ENCODE measurements at places on chromosomes 4 and X.

DNA sequence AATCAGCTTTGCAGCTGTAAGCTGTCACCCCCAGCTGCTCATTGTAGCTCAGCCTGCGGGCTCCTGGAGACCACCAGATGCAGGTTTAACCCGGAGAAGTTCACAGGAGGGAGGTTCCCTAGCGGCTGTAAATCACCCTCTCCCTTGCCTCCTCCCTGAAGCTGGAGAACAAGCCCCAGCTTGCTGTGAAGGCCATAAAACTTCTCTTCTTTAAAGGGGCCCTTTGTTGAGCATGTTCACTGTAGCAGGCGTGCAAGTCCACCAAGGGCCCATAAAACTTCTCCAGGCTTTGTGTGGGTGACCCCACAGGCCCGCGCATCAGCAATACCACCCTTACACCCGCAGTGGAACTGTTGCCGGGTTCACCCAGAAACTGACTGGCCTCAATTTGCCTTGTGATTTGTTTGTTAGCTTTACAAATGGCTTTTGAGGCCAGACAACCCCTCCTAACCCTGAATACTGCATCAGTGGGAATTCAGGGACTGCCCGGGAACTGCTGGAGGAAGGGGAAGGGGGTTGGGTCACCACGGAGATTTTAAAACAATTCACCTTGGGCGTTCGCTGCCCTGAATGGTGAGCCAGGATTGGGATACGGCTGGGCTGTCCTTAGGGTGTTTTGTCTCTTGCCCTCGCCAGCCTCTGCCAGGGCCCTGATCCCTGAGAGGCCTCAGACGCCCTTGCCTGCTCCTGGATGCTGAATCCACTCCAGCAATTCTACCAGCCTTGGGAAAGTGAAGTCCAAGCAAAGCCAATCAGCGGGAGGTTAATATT lies 49.5 kb upstream of the ATP6AP2 start:
- DNase-seq = no peak

DNA sequence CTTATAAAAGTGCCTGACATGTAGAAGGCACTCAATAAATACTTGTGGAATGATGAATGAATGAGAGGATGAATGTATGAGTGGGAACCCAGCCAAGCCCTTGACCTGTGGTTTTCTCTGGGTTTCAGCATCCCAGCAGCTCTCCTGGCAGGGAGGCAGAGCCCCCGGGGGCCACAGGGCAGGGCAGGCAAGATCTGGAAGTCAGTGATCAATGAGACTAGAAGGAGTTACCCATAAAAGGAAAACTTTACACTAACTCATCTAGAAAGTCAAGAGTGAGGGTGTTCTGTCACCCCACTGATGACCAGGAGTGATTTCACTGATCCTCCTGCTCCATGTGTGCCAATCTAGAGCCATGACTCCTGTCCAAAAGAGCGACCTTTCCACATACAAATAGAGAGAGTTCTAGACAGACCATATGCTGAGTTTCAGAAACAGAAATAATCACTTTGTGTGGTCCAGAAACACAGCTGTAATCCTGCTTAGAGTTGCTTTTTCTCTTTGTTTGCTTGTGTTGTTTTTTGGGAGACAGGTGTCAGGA lies 37.4 kb downstream of the MGARP start:
- DNase-seq = no peak

DNA sequence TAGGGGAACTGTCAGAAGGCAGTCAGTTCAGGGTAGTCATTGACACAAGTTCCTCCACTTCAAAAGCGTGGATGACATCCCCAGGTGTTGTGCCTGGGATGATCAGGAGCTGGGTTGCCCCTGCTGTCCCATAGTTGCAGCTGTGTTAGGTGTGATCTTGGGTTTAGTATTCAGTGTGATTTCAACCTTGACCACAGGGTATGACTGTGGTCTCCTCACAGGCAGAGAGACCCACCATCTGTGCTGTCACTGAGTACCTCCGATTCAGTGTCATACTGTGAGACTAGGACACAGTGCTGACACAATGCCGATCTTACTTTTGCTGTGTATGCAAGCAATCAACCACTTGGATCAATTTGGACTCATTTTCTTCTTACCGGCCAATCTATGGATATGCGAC lies 25.2 kb downstream of the FOXR2 start:
- DNase-seq = no peak

- DNase-seq = peak; percentile 83
Observed at GRCh38 chr4:110970642-110971041, 347.8 kb upstream of the PITX2 start.

DNA sequence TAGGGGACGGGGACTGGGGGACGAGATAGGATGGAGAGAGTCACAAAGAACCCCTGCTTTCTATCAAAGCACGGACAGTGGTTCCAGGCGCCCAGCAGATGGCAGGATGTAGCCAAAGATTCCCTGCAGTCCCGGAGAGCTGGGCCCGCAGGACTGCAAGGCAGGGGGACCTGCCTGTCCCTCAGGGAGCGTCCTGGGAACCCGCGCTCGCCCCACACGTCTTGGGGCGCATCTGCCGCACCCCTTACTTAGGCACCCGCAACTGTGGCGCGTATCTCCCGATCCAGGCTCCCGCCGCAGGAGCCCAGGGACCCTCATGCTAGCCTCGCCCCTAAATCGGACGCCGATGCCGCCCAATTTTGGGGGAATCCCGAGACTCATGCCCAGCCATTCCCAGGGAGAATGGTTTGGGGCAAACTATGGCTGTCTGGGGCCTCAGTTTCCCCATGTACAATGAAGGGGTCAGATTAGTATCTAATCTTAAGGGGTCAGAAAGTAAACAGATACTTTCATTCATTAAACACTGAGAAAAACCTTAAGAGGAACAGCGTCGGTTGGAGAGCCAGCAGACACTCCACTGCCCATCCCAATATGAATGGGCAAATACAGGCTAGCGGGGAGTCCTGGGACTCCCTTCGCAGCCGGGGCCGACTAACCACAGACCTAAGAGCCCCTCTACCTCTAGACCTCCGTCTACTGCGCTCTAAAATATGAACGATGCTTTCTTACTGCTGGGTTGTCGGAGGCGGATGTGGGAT lies 581 bp upstream of the STK32B start:
- DNase-seq = peak; percentile 84

DNA sequence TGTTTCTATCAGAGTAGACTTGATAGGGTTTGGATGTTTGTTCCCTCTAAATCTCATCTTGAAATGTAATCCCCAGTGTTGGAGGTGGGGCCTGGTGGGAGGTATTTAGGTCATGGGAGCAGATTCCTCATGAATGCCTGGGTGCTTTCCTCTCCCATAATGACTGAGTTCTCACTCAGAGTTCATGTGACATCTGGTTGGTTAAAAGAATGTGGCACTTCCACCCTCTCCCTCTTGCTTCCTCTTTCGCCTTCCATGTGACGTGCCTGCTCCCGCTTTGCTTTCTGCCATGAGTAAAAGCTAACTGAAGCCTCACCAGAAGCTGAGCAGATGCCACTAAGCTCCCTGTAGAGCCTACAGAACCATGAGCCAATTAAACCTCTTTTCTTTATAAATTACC lies 47.3 kb upstream of the SRPX start:
- no peak for DNase-seq

- DNase-seq = no peak
Observed at GRCh38 chrX:104921584-104922205, 298.8 kb downstream of the TEX13A start.

- peak; percentile 14 for DNase-seq
Observed at GRCh38 chr4:37244583-37245390, at the start of gene NWD2. Gene NWD2, plus strand, starts transcription at chr4:37244743. Its CDS starts 325 bp downstream, at chr4:37245068.

DNA sequence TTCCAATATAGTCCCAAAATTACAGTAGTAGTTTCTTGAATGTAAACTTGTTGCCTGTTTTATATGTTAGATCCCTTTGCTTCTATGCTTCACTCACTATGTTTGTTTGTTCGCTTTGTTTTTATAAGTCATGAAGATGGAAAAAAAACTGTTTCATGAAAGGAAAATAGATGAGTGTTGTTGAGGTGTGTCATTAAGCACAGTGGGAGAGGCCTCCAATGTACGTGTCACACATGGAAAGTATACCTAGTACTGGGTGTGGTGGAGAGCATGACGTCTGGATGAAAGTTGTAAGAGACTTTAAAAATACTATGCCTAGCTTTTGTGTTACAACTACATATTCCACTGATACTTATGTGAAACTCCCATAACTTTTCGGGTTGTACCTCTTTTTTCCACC lies 28.4 kb downstream of the PLS3 start:
- DNase-seq = no peak

- DNase-seq = no peak
Observed at GRCh38 chr4:139278485-139278884, 1.5 kb downstream of the MGARP start.

DNA sequence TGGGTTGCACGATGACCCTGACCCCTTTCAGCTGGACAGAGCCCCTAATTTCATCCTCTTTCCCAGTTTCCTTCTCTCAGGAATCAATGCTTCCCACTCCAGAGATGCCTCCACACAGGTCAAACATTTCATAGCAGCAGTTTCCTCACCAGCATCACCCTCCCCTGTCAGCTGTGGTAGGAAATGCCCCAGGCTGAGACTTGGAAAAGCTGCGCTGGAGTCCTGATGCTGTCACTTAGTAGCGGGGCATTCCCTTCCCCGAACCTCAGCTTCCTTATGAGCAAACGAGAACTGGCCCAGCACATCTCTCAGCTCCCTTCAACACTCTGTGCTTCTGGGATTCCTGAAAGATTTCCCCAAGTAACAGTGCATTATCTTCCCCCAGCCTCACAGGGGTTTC lies 2.7 kb downstream of the GJB1 start:
- DNase-seq = no peak

- DNase-seq = peak; percentile 19
Observed at GRCh38 chr4:15691346-15692135, 9.9 kb downstream of the FAM200B start.

DNA sequence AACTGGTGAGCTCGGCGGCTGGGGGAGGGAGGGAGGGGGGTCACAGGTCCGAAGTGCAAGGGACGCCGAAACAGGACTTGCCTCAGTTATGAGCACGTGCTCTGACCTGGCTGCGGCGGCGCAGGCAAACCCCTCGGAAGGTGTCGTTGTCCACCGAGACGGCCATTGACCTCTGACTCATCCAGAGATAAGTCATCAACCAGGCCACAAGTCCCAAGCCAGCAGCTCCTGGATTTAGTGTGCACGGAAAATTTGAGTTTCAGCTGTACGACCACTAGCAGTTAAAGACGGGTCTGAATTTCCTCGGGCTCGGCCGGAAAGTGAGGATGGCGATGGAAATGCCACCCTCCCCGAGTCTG lies 674 bp downstream of the SH3D19 start:
- no peak for DNase-seq

DNA sequence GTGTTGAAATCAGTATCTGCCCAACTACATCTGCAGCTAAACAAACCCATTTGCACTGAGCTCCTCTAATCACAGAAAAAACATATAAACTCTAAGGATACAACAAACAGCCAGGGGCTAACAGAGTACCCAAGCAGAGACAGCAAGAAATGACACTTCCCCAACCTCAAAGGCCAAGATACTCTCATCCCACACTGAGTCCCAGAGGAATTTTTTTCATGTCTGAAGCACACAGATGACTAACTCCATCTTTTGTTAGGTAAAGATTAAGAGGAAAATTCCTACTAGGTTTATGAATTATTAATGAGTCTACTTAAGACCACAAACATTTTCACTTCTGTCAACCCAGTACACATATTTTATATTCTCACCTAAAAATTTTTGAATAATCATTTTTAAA lies 31.6 kb downstream of the SEPSECS start:
- DNase-seq = no peak

GRCh38 chrX:9108054-9108453 lies 74.1 kb upstream of the FAM9B start:
- no peak for DNase-seq

DNA sequence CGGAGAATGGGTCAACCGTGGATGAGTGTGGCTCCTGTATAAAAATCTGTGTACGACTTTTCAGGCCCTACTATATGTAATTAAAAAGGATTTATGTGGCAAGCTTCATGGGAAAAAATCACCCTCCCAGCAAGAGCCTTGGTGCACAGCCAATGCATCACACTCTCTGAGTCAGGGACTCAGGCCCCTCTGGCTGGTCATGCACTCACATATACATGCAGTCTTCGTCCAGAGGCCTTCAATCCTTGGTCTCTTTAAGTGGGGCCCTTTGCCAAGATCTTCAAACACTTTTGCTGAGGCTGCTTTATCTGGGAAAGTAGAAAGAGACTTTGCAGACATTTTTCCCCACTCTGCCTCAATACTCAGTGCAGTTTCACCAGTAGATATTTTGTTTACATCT lies 311.4 kb upstream of the FSTL5 start:
- DNase-seq = no peak

GRCh38 chr4:70747874-70748273 lies 26.1 kb downstream of the RUFY3 start:
- DNase-seq = no peak

GRCh38 chr4:81509191-81509590 lies 37.5 kb upstream of the RASGEF1B start:
- peak; percentile 76 for DNase-seq

DNA sequence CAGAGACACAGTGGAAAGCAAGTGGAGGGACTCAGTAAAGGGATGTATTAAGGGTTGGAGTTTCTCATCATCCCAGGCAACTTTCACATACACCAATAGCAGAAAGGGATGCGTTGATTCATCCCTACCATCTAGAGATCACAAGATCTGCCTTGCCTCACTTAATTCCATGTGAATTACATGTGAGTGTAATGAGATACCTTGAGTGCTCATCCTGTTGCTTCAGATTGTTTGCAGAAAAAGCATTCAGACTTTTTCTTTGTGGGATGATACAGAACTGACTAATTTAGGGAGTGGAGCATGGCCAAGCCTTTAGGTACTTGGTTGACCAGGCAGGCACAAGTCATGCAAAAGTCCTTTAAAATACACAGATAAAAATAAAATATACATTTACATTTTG lies 124.8 kb upstream of the SLIT2 start:
- DNase-seq = no peak

DNA sequence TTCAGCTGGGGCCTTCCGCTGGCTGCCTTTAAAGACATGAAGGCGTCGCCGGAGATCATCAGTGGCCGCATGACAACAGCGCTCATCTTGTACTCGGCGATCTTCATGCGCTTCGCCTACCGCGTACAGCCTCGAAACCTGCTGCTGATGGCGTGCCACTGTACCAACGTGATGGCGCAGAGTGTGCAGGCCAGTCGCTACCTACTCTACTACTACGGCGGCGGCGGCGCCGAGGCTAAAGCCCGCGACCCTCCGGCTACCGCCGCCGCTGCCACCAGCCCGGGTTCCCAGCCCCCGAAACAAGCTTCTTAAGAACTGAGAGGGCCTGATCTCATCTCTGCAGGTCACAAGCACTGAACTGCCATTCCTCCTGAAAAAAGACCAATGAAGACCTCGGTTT lies 437 bp downstream of the MPC1L start:
- no peak for DNase-seq

DNA sequence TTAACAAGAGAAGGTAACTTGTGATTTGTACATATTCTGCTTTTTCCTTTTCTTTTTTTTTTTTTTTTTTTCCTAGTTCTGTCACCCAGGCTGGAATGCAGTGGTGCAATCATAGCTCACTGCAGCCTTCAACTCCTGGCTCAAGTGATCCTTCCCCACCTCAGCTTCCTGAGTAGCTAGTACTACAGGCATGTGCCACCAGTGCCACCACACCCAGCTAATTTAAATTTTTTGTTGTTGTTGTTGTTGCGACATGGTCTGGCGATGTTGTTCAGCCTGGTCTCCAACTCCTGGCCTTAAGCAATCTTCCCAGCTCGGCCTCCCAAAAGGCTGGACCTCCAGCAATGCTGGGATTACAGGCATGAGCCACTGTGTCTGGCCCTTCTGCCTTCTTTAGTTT lies 1.5 kb upstream of the TACR3 start:
- no peak for DNase-seq

- DNase-seq = no peak
Observed at GRCh38 chrX:130716781-130717413, 186.1 kb downstream of the ENOX2 start.

- DNase-seq = no peak
Observed at GRCh38 chrX:3788494-3789233, 75.2 kb upstream of the PRKX start.

Measured in Kasumi-1 (cell line).